ENCODE measurements at places on chromosomes 6 and 20.
A peak's percentile ranks its signal among the peaks of the same experiment; 100 is the strongest.

DNA sequence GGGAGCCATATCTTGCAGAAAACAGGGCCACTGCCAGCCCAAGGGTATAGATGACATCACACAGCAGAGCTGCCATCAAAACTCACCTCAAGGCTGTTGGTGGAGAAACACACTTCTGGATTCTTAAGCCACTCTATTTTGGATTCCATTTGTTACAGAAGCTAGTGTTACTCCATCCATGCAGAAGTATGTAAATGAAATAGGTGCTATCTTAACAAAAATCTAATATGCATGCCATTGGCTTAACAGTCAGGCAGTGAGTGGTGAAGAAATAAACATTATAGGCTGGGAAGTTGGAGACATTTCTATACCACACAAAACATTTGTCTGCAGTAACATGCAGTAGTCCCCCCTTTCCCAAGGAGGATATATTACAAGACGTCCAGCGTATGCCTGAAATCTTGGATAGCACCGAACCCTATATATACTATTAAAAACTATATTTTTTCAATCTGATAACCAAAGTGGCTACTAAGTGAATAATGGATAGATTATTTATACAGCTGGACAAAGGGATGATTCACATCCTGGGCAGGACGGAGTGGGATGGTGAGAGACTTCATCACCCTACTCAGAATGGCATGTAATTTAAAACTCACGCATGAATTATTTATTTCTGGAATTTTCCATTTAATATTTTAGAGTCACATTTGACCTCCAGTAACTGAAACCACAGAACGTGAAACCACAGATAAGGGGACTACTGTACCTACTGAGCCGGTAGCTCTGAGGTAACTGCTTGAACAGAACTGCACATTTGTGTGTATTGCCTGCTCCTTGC, 160.0 kb upstream of the PLN start:
- DNase-seq, result no peak

- peak; percentile 32 for DNase-seq
Observed at GRCh38 chr20:38806855-38807655, 1.6 kb downstream of the PPP1R16B start.

DNA sequence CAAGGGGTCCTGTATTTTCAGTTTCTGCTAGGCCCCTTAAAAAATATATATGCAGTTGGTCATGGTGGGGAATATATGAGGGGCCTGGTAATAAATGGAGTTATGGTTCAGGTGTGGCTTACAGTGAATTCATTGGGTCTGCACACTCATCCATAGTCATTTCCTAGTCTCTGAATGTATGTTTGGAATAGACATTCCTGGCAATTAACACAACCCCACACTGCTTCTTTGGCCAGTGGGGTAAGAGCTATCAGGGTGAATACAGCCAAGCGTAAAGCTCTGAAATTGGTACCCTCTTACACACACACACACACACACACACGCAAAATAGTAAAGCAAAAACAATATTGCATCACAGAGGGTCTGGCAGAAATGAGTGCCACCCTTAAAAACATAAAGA, 56.5 kb downstream of the QRSL1 start:
- DNase-seq, result no peak

- DNase-seq, result no peak
Observed at GRCh38 chr20:51861726-51862466, 59.6 kb upstream of the SALL4 start.

GRCh38 chr20:38191654-38192053, 26.6 kb upstream of the TGM2 start:
- no peak for DNase-seq

- no peak for DNase-seq
Observed at GRCh38 chr6:71599359-71599758, 287.0 kb upstream of the RIMS1 start.

- DNase-seq, result no peak
Observed at GRCh38 chr20:37315452-37316110, 26.1 kb downstream of the MANBAL start.

GRCh38 chr20:53662595-53662994, 69.0 kb upstream of the ZNF217 start:
- DNase-seq, result no peak

- DNase-seq, result peak; percentile 87
Observed at GRCh38 chr6:37516076-37516919, 16.6 kb upstream of the CCDC167 start.

DNA sequence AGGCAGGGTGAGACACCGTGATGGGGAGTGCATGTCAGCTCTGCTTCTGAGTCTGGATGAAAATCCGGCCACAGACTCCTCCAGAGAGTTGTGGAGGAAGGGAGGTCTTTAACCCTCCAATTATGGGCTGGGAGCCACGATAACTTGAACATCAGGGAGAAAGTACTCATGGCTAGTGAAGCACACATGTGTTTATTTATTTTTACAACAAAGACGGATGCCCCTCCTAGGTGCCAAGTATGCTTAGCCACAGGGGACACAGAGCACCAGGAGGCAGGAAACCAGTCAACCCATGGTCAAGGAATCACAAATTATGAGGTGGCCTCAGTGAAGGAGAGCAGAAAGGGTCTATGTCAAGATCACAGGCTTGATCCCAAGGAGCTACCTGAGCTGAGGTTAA, 54.1 kb downstream of the ZNF217 start:
- DNase-seq, result no peak

DNA sequence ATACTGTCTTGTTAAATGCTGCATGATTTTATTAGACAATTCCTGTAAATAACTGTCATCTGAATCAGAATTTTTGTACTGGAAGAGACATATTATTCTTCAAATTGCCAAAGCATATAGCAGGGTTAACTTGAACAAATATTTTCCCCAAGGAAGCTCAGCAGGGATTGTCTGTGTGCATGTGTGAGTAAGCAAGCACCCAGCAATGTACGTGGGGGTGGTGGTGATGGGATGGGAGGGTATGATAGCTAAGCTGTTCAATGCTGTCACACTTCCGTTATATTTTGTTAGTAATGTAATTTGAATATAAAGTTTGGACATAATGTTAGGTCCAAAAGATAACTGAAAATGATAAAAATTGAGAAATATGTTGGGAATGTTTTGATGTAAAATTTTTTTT, 118.1 kb downstream of the MYB start:
- DNase-seq, result no peak

DNA sequence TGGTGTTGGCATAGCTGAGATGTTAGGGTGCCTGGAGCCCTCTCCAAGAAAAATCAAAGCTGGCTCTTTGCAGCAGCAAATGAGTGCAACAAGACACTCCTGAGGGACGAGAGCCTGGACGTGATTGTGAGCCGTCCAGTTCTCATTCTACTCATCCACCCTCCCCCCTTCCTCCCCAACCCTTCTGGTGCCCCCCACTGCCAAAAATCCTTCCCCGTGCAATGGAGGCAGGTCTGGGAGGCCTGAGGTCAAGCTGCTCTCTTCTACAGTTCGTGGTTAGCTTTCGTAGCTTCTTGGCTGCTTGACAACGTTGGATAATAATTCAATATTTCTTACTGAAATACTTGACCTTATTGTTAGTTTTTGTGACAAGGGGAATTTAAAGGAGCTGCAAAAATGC, 185.3 kb upstream of the SUPT3H start:
- no peak for DNase-seq

- DNase-seq, result no peak
Observed at GRCh38 chr6:4398791-4399190, 263.4 kb upstream of the ECI2 start.

- no peak for DNase-seq
Observed at GRCh38 chr6:113184291-113184690, 672.9 kb upstream of the MARCKS start.

DNA sequence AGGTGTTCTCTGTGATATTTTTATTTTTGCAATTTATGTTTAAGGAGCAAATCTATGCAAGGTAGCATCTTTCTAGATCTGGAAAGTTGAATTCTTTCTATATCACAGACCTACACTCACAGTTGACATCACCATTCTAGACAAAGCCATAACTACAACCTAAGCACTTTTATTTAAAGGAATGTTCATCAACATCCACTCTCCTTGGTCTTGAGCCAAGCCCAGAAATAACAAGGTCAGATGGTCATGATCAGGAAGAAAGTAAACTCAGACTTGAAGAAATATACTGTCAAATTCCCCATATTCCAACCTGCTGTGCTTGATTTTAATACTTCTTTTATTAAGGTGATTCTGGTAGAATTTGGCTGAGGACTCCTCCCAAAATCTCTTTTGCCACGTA, 32.2 kb downstream of the MMUT start:
- DNase-seq, result no peak

- DNase-seq, result no peak
Observed at GRCh38 chr6:134186355-134186754, 131.6 kb downstream of the SGK1 start.

GRCh38 chr6:156182356-156182755, 594.8 kb upstream of the ARID1B start:
- no peak for DNase-seq

DNA sequence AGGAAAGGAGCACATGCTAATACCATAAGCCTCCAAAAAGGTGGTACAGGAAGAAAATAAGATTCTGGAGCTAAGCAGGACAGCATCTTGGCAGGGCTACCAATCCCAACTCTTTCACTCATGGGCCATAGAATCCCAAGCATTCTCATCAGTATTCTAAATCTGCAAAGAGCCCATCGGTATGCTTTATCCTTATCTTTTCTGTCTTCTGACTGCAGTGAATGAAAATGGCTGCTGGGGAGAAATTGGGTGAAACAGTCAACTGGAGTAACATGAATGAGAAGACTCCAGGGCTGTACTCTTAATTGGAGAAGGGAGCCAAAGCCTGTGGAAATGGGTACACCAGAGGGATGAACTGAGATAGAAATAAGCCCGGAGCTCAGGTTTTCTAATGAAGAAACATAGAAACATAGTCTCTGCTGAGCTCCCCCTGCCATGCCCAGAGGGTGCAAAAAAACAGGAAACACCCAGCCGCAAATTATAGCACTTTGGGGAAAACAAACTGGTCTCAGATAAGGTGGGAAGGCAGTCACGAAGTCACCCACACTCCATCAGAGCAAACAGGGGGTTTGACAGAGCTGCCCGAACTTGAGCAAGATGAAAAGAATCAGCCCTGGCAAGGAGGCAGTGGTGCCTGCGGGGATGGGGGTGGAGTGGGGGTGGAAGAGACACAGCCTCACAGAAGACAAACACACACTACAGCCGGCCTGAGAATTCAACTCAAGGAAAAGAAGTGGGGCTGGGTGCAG, 35.4 kb upstream of the E2F3 start:
- peak; percentile 26 for DNase-seq

GRCh38 chr6:39816747-39817146, 24.6 kb downstream of the DAAM2 start:
- no peak for DNase-seq
